ENCODE measurements at places on chromosomes 2 and 18.
A peak's percentile ranks its signal among the peaks of the same experiment; 100 is the strongest.

GRCh38 chr2:203871371-203871983 is 3.9 kb downstream of the CTLA4 start:
- peak; percentile 49 for DNase-seq

- no peak for DNase-seq
Measured at GRCh38 chr2:33130054-33130447, 183.3 kb downstream of the LTBP1 start.

- no peak for DNase-seq
Measured at GRCh38 chr2:102294802-102295489, 16.4 kb upstream of the IL1RL1 start.

GRCh38 chr2:162308747-162309503 is 9.6 kb downstream of the IFIH1 start:
- DNase-seq: no peak

DNA sequence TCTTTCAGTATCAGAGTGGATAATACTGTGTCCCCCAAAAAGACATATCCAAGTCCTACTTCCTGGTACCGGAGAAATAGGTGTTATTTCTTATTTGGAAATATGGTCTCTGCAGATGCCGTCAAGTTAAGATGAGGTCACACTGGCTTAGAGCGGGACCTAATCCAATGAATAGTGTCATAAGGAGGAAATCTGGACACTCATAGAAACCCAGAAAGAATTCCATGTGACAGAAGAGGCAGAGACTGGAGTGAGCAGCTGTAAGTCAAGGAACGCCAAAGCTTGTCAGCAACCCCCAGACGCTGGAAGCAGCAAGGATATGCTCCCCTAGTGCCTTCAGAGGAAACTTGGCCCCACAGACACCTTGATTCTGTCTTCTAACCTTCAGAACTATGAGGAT is 69.8 kb downstream of the CCBE1 start:
- DNase-seq: no peak

DNA sequence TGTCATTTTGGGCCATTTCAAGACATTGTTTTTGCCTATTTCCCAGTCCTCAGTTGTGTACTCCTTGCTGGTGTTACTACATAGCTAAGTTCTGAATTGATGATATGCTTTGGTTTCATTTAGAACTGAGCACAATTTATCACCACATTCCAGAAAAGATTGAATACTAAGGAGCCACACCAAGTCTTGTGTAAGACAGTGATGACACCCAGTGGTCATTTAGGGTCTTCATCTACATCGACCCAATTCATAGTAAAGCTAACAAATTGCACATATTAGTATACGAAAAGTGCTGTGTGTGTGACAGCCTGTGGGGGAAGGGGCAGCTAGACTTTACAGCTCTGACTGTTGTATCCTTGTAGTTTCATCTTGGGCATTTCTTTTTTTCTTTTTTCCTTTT is 10.9 kb upstream of the DLX2 start:
- DNase-seq: no peak

DNA sequence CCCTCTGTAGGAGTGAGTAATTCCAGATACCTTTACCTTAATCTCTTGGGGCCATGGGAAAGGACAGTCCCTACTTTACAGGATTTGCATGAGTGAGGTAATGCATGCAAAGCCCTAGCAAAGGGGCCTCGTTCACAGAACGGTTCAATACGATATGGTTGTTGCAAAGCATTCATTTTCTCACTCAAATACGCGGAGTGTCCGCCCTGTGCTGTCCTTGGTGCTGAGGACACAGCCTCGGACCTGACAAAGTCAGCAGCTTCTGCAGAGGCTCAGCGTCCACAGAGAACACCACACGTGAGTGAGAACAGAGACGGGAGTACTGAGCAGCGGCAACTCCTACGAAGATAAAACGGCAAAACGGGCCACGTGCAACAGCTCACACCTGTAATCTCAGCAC is 125.7 kb downstream of the EIPR1 start:
- DNase-seq: no peak

GRCh38 chr2:33160191-33160590 is 213.4 kb downstream of the LTBP1 start:
- no peak for DNase-seq

GRCh38 chr2:3277748-3278520 is 99.7 kb downstream of the EIPR1 start:
- DNase-seq: no peak

DNA sequence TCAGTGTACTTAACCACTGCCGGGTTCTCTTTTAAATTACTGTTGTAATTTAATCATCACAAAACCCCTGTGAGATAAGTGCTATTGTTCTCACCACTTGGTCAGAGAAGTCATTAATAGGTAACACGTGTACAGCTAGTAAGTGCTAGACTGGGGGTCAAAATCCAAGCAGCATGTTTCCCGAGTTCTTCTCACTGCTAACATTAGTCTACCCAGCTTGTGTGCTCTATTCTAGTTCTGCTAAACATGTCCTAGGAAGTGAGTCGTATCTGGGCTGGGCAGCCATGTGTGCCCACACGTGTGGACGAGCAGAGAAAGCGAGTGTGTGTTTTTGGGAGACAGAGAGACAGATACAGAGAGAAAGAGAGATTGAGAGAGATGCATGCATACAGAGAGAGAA is 94.1 kb downstream of the BIN1 start:
- DNase-seq: no peak

GRCh38 chr2:27730980-27731691 is 40.4 kb upstream of the MRPL33 start:
- DNase-seq: no peak

- no peak for DNase-seq
Measured at GRCh38 chr2:202269585-202269984, 4.0 kb downstream of the NOP58 start.

DNA sequence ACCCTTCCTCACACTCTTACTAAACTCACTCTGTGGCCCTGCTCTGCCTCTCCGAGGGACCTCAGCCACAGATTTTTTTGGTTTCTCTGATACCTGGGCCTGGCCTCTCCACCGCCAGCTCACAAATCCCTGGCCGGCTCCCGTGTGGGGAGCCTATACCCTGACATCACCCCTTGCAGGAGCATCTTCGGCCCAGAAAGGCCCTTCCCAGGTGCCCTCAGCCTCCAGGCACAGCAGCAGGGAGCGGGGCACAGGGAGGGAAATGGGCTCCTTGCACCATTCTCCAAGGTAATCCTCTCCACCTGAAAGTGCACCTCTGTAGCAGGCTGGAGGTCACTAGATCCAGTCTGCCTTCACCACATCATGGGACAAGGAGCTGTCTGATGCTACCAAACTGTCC is 43.2 kb downstream of the CRACDL start:
- DNase-seq: no peak

- no peak for DNase-seq
Measured at GRCh38 chr2:191777351-191777750, 69.5 kb downstream of the CAVIN2 start.

- DNase-seq: no peak
Measured at GRCh38 chr2:69151931-69152330, 139.0 kb downstream of the ANTXR1 start.
